NCI-H187 (cell line): ENCODE measurements at places on chromosomes 16 and 17.

DNA sequence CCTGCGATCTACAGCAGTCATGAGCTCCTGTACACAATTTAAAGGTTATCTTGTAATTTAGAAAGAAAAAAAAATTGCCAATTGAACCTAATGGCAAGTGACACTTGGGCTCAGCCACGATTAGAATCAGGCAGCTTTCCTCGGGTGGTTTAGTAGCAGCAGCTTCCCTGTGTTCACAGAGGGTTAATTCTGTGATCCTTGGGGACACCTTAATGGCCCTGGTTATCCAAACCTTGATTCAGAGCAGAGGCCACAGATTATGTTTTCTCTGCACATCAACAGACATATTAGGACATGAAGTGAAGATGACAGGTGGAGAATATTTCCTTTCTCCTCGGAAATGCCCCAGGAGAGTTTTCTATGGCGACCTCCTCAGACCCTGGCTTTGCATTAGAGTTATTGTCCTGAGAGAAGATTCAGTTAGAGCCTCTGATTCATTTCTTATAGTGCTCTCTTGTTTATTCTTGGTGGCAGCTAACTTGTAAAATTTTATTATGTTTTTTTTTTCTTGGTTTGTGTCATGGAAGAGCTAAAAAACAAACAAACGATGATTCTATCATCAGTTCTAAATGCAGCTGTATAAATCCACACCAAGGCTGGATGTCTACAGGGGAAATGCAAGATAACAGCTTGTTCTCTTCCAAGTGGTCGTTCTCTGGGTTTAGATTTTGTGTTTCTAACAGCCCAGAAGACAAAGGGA is 351.2 kb upstream of the DYNLRB2 start:
- no peak for DNase-seq

- no peak for DNase-seq
Measured at GRCh38 chr16:66471264-66471663, 44.2 kb downstream of the BEAN1 start.

DNA sequence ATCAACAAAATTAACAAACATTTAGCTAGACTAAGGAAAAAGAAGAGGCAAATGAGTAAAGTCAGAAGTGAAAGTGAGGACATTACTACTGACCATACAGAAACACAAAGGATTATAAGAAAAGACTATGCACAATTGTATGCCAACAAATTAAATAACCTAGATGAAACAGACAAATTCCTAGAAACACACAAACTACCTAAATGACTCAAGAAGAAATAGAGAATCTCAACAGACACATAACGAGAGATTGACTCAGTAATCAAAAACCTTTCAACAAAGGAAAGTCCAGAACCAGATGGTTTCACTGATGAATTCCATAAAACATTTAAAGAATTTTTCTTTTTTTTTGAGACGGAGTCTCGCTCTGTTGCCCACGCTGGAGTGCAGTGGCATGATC is 35.7 kb upstream of the MYLK3 start:
- no peak for DNase-seq

- no peak for DNase-seq
Measured at GRCh38 chr16:751152-752006, 9.2 kb upstream of the MSLN start.

- no peak for DNase-seq
Measured at GRCh38 chr17:6596941-6597340, 40.6 kb upstream of the PITPNM3 start.
